Fibroblast of lung (primary cell): ENCODE measurements at places on chromosomes 11 and 22.

GRCh38 chr22:36817525-36817848 is 652 bp upstream of the PVALB start:
- no peak for DNase-seq

DNA sequence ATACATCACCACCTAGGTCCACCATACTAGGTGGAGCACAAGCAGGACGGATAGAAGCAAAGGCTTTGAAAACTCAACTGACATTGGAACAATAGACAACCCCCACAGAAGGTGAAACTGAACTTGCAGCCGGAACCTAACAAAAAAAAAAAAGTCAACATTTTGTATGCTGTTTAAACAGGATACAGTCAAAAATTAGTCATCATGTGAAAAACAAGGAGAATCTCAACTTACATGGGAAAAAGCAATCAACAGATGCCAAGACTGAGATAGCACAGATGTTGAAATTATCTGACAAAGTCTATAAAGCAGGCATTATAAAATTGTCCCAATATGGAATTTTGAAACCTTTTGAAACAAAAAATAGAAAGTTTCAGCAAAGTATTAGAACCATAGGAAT is 123.8 kb downstream of the RAB38 start:
- peak; percentile 16 for DNase-seq

- DNase-seq, result peak; percentile 25
Measured at GRCh38 chr22:41799486-41800347, 762 bp upstream of the CCDC134 start.

DNA sequence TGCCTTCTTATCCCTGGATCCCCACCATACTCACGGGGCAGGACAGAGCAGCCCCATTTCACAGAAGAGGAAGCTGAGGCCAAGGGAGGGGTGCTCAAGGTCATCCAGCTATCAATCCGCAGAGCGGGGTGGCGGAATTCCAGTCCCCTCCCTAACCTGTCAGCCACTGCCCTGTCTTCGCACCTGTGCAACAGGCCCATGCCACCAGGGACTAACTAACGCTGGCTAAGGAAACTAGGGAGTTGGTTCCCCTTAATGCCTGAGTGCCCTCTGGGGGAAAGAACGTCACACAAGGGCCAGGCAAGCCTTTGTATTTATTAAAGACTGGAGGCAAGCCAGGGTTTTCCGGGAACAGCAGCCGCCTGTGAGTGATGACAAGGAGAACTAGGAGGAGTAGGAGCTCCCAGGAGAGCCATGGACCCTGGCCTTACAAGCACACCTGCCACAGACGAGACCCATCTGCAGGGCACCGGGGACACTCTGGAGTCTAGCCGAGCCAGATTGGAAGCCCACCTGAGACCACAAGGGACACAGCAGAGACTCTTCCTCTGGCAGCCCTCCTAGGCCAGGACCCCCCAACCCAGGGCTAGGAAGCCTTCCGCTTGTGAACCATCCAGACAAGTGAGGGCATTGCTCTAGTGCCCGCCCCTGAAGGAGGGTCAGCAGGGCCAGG is 64.4 kb downstream of the MYH9 start:
- DNase-seq, result peak; percentile 93

- DNase-seq, result no peak
Measured at GRCh38 chr11:11426226-11426952, 73.3 kb upstream of the CSNK2A3 start.

GRCh38 chr22:42353883-42354727 is 78.1 kb downstream of the NFAM1 start:
- DNase-seq, result no peak
